ENCODE measurements at places on chromosomes 12 and 14.

- DNase-seq = peak; percentile 42
Measured at GRCh38 chr12:20210621-20211215, 157.6 kb upstream of the PDE3A start.

DNA sequence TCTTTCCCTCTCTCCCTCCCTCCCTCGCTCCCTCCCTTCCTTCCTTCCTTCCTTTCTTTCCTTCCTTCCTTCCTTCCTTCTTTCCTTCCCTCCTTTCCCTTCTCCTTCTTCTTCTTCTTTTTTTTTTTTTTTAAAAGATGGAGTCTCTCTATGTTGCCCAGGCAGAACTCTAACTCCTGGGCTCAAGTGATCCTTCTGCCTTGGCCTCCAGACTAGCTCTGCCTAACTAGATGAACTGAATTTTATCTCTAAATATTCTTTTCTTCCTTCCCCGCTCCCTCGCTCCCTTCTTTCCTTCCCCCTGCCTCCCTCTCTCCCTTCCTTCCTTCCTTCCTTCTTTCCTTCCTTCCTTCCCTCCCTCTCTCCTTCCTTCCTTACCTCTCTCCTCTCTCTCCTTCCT lies 170.5 kb upstream of the LHX5 start:
- DNase-seq = no peak

- peak; percentile 87 for DNase-seq
Measured at GRCh38 chr14:52553671-52554575, 1.3 kb downstream of the GPR137C start.

- DNase-seq = peak; percentile 72
Measured at GRCh38 chr12:131061041-131061806, 107.5 kb downstream of the ADGRD1 start.

DNA sequence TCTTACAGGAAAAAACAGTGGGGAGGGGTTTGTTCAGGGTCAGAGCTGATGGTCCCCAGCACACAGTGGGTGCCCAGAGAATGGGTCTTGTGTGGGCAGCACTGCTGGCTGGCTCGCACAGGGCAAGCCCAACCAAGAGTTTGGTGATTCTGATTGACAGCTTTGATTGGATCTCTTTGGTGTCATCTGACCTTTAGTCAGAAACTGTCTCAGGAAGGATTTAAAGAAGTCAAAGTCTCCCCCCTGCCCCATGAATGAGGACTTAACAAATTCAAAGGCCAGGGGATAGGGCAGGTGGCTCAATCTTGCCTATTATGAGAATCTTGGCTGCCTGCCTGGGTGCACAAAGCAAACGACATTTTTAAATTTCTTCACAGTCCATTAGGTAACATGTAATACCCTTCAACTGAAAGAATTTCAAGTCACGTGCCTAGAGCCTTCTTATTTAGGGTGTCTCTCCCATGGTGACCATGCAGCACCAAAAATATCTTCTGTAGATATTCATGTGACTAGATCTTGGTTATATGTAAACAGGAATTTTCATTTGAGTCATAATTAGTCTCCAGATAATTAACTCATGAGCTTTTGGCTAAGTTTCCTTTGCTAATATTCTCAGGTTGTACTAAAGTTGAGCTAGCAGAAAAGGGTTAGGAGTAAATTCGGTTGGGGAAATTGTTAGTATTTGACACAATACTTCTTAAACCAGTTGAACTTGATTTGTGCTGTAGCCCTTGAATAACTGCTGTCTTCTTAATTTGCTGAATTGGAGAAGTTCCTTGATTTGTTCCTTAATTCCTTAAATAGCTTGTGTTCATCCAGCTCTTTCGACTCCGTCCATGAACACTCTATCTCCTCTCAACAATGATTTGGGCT lies 54.5 kb upstream of the HECTD1 start:
- DNase-seq = peak; percentile 80

DNA sequence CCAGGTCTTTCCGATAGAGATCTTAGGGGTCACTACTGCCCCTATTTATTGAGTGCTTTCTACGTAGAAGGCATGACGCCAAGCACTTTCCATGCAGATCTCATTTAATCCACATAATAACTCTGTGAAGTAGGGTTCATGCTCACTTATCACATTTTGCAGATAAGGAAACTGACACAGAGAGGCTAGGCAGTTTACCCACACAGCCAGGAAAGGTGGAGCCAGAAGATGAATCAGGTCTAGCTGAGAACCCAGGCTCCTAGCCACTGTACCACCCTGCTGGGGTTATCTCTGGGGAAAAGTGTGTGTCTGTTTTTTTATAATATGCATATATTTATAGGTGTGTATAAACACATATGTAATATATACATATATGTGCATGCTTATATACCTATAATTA lies 83.6 kb downstream of the KSR2 start:
- no peak for DNase-seq

DNA sequence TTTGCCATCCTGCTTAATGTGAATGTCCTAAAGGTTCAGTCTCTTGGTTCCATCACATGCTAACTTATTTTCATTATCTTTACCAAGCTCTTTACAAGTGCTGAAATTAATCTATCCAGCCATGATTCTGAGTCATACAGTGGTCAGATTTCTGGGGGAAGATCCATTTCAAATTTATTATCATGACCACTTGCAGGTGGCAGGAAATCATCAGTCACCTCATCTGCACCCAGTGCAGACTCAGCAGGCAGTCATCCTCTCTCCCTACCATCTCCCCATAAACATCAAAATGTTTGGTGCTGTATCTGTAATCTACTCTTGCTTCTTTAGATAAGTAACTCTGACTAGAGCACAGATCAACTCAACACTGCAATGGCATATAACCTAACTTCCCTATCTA lies 23.5 kb downstream of the ATG14 start:
- DNase-seq = no peak

DNA sequence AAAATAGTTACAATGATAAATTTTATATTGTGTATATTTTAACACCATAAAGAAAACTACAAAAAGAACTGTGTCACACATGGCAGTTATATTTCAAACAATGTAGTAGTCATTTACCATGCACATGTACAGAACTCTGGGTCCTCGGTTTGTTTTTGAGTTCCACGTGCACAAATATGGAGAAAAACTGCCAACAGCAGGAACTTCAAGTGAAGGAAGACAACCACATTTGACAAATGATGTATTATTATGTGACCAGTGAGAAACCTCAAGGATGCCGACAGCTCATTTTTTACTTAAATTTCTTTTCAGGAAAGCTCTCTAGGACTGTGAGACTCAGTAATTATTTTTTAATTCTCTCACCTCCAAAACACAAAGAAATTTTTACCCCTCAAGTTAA lies 244.2 kb upstream of the USP15 start:
- DNase-seq = no peak

- DNase-seq = no peak
Measured at GRCh38 chr12:118571730-118572129, 195.4 kb downstream of the SUDS3 start.

- DNase-seq = no peak
Measured at GRCh38 chr12:130557886-130558765, 158.0 kb downstream of the RIMBP2 start.

DNA sequence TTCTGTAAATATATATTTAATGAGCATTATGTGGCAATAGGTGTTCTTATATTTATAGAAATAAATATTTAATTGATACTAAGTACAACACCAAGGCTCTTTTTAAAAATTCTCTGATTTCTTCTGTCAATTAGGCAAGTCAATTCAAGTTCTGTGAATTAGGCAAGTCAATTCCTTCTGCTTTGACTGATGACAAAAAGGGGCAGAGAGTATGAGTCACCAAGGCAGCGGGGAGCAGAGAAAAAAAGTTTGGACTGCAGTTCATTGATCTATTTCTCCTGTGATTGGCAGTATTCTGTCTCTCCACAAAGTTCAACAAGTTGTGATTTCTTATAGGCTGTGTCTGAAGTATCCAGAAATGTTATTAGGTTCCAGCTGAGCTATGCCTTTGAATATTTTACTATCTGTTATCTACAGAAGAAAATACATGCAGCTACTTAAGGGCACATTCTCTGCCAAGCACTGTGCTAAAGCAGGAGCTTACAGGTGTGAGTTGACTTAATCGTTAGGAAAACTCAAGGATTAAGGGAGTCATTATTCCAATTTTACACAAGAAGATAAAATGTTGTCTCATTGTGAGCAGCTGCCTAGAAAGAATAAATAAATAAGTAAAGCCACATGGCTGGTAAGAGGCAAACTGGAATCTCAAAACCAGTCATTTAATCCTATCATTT lies 206.4 kb upstream of the ALG10B start:
- no peak for DNase-seq

DNA sequence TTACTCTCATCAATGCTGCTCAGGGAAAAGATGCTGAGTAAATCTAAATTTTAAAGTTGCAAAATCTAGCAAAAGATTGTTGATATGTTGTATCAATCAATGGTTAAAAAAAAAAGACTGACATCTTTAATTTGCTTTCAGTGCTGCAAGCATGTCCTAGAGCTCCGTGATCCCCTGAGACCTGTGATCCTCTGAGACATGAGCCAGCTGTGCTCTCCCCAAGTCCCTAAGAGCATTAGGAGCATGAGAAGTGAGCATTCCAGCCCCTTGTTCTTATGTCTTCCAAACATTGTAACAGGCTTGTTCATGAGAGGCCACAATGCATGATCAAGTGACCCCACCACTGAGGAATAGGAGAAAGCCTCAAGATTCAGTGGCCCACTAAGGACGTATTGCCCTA lies 116.6 kb downstream of the DAD1 start:
- DNase-seq = no peak

GRCh38 chr12:6062757-6063735 lies 61.4 kb downstream of the VWF start:
- peak; percentile 74 for DNase-seq

- DNase-seq = no peak
Measured at GRCh38 chr14:22977684-22978486, 4.5 kb downstream of the AJUBA start.

DNA sequence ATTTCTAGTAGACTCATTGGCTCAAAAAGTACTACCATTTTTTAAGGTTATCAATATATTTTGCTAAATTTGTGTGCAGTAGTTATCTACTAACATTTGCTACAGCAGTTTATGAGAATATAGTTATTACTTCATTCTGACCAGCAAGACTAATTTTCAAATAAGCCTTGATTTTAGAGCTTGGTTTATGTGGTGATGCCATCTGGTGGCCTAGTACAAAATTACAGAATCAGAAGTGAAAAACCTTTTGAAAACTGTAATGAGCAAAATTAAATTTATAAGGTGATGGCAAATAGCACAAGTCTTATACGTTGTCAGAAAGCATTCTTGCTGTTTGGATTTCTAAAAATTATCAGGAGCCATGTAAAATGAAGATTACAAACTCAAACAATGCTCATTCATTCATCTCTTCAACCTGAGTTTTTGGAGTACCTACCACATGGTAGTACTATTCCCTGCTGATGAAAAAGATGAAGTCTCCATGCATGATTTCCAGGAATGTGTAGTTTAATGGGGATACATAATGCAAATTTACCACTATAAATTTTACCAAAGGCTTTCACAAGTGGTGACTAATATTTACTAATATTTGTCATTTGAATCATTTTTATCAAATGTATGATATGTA lies 51.0 kb downstream of the MAGOHB start:
- peak; percentile 61 for DNase-seq

DNA sequence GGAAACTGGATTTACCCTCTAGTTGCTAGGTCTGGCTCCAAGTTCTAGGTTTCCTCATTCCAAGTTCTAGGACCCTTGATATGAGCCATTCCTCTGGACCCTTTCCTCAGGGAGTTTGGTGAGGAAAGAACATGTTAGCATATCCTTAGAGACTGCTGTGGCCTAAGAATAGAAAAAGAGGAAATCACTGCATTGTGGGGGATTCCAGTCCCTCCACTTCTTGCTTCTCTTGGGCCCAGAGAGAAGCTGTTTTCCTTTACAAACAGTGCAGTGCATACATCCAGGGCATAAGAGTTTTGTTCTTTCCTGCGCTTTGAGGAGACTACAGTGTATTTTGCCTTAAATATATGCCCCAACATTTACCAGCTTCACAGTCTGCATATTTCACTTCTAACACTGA lies 59.0 kb downstream of the LLPH start:
- DNase-seq = peak; percentile 68

DNA sequence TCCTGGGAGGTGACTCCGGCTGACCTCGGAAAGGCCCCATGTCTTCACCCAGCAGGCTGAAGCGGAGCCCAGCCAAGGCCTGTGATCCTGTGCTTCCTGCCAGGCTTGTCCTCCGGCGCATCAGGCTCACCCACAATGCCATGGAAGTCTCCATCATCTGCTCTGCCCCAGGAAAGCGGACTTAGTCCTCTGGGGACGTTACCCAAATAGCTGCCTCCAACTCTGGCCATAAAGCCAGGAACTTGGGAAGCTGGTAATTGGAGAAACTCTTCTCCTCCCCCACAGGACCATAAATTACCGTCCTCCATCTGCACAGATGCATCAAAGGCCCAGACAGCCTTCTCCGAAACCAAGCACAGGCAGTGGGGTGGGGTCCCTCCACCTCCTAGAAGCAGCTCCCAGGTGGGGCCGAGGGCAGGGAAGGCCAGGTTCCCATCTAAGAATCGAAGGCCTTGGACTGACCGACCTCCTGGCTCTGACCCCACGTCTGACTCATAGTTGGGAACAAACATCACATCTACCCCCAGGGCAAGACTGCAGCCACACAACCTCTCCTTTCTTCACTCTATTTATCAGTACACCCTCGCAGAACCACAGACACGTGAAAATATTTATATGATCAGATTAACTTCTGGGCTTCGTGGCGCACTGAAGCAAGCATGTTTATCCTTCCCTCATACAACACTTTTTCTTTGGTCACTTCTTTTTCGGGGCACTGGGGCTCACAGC lies 56.4 kb downstream of the PITPNM2 start:
- DNase-seq = no peak

GRCh38 chr12:80053051-80053790 lies 46.1 kb upstream of the OTOGL start:
- DNase-seq = no peak

DNA sequence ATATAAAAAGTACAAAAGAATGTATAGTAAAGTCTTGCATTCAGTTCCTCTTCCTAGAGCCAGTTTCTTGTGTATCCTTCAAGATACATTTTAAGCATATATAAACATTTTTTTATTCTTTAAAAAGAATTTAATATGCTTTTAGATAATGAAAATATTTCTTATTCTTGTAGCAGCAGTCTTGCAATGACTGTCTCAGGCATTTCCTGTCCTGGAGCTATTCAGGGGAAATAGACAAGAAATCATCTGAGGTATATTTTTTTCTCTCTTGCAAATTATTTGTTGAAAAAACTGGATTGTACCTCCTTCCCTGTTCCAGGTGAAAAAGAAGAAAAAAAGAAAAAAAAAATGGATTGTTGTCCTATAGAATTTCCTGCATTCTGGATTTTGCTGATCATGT lies 17.0 kb upstream of the ERBB3 start:
- DNase-seq = no peak

GRCh38 chr12:116881325-116881876 lies at the start of gene HRK:
Gene HRK (minus strand): TSS chr12:116881441. CDS start chr12:116881307, 134 bp downstream.
- DNase-seq = no peak

DNA sequence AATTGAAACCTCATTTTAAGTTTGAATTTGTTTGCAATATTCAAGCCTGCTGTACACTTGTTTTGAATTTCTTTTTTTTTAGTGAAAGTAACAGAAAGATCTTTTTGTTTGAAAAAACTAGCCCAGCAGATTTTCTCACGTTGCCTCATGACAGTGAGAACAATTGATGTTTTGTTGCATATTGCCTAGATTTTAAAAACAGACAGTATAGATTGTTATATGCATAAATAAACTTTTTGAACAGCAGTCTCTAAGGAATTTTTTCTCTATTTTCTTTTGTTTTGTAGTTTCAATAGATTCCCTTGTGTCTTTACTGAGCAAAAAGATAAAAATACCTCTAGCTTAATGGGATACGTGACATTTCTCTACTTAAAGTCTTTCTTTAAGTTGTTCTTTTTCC lies 15.4 kb downstream of the OR6C6 start:
- DNase-seq = no peak

Measured in suppressor macrophage (primary cell).